Caki2 (cell line): ENCODE measurements at places on chromosomes 16 and 17.

DNA sequence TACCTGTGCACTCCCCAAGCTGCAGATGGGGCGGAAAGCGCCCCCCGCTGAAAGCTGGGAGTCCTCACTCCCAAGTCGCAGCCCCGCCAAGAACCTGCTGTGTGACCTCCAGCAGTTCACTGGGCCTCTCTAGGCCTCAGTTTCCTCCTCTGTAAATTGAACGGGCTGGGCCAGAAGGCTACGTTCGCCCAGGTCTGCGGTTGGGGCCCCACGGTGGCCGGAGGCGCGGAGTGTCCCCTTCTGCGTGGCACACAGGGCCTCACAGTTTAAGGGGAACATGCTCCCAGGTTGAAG lies 628 bp downstream of the GALK1 start:
- DNase-seq, result no peak

DNA sequence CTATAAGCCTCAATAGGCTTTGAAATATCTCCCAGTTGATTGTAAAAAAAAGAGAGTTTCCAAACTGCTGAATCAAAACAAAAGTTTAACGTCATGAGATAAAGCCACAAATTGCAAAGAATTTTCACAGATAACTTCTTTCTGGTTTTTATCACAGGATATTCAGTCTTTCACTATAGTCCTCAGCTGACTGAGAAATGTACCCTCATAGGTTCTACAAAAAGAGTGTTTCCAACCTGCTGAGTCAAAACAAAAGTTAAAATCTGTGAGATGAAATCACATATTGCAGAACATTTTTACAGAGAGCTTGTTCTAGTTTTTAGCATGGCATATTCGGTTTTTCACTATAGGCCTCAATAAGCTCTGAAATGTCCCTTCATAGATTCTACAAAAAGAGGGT lies 559.2 kb downstream of the KCNJ18 start:
- DNase-seq, result no peak

DNA sequence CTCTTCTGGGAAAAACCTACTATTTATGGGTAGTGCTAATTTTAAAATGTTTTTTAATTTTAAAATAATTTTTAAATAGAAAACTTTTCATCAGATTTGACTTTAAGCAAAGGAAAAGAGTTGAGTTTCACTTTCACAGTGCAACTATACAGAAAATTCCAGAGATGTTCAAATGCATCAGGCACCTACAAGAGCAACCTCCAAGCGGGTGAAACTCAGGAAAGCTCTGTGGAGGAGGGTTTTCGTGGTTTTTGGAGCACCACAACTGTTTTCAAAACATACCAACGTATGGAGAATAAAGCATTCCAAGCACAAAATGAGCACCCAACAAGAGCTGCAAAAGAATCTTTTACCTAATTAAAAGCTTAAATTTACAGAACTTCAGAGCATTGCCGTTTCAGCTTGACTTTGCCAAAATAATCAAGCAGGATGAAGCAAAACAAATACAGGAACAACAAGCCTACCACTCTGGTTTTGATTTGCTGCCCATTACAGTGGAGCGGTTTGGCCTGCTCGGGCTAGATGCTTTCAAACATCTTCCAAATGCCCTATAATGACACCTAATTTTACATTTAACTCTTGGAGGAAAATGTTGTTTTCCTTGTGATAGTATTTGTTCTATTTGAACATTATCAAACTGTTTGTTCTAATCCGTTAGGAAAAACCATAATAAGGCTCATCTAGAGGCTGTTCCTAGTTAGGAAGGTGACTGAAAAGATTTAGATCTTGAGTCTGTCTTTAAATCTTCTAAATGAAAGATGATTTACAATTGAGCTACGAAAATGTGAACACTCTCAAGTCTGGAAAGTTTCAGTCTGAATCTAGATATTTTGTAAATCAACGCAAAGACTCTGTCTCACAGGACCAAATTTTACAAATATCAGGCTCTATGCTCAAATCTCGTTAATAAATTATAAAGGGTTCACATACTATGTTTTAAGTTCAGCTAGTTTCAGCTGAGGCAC lies 34.5 kb downstream of the NACA2 start:
- no peak for DNase-seq

- peak; percentile 43 for DNase-seq
These were observed 29.3 kb downstream of the GINS3 start for GRCh38 chr16:58421529-58421928.

- no peak for DNase-seq
These were observed 29.4 kb downstream of the KATNIP start for GRCh38 chr16:27579087-27579980.

- DNase-seq, result no peak
These were observed 2.0 kb downstream of the TBC1D10B start for GRCh38 chr16:30368122-30368791.

- DNase-seq, result no peak
These were observed 32.6 kb downstream of the KDM8 start for GRCh38 chr16:27235938-27236245.

DNA sequence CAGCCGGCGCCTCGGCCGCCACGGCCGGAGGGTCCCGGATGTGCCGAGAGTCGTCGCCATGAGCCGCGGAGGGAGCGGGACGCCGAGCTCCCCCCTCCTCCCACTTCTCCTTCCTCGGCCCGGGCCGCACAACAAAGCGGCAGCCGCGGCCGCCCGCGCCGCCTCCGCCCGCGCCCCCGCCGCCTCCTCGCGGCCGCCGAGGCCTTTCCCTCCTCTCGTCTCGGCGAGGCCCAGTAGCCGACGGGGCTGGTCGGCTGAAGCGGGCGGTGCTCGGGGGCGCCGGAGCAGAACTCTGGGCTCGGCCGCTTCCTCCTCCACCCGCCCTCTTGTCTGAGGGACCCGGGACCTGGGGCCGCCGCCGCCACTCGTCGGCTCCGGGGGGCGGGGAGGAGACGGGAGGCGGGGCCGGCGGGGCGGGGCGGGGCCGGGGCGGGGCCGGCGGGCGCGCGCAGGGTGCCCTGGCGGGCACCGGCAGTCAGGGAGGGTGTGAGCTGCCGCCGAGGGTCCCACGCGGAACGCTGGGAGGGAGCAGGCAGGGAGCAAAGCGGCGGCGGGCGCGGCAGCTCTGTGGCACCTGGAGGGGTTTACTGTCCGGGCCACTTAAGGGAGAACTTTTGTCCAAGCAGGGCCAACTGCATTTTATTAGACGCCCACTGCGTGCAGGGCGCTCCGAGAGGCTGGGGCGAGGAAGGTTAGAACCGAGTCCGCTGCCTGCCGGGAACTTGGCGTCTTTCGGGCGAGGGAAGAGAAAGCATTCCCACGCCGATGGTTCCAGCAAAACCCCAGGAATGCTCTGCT lies at the start of gene SMURF2:
TSS of gene SMURF2 (minus strand) at position 332 of the 798 bp plus-strand sequence. CDS start 427 bp downstream, outside the sequence.
- DNase-seq, result peak; percentile 85

DNA sequence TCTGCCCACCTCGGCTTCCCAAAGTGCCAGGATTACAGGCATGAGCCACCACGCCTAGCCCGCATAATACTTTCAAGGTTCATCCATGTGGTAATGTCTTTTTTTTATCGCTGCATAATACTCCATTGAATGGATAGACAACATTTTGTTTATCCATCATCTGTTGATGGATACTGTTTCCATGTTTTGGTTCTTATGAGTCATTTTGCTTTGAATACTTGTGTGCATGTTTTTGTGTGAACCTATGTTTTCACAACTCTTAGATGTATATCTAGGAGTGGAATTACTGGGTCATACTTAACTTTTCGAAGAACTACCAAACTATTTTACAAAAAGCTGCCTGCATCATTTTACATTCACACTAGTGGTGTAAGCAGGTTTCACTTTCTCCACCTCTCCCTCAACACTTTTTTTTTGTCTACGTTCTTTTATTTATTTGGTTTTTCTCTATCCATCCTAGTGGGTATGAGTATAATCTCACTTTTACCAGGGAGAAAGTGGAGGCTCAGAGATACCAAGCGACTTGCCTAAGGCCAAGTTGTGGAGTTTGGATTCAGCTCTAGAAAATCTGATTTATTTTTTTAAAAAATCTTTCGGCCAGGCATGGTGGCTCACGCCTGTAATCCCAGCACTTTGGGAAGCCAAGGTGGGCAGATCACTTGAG lies 151.2 kb downstream of the CMIP start:
- DNase-seq, result no peak

DNA sequence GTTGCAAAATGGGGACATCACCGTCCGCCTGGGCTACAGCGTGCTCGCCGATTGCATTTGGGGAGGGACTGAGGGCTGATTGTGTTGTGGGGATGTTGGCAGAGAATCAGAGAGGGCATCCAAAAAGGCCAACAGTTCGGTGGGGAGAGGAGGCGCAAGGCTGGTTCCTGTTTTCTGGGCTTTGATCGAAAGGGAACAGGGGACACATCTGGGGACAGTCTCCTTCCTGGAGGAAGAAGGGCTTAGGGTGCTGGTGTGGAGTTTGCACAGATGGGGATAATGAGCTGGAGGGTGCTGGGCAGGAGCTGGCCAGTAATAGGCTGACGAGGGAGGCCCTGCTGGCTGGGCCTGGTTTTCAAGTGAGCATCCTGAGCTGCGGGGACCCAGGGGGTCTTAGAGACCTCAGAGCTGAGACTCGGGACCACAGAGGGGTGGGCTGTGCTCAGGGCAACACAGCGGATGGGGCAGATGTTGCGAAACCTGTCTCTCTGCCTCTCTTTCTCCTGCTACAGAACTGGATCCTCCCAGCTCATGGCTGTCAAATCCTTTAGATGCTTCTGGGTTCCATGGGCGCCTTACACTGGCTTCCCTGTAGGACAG lies 288.7 kb downstream of the SEC14L1 start:
- DNase-seq, result no peak

DNA sequence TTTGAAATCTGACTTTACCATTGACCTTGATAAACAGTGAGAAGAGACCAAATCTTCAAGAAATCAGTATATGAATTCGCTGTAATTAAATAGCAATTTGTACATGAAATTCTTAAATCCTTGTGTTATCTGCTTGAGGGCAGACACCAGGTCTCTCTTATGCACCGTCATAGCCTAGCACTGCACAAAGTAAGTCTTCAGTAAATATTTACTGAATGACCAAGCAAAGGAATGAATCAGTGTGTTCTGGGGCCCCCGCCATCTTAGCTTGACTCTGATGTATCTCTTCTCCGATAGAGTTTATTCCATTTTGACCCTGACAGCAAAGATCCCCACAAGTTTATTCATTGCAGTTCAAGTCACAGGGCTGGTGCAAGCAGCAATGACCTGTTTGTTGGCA lies 328.0 kb downstream of the TMEM114 start:
- no peak for DNase-seq

DNA sequence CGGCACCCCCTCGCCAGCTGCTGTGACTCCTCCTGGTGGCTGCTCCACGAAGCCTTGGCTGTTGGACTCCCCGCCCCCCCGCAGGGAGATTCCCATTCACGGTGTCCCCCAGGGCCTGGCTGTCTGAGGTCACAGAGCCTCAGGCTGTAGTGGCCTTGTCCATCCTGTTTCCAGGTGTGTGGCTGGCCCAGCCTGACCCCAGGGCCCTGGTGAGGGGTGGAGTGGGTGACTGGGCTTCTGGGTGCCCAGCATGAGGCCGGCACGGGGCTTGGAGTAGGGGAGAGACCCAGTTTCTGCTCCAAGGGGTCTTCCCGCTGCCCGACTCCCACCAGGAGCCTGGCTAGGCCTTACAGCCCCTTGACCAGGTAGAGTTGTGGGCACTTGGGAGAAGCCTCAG lies 10.4 kb downstream of the PRSS27 start:
- no peak for DNase-seq

GRCh38 chr16:2963723-2964474 lies at the start of gene KREMEN2:
TSS of gene KREMEN2 (plus strand) at chr16:2964275. CDS start at chr16:2964521, 246 bp downstream.
- DNase-seq, result peak; percentile 87

DNA sequence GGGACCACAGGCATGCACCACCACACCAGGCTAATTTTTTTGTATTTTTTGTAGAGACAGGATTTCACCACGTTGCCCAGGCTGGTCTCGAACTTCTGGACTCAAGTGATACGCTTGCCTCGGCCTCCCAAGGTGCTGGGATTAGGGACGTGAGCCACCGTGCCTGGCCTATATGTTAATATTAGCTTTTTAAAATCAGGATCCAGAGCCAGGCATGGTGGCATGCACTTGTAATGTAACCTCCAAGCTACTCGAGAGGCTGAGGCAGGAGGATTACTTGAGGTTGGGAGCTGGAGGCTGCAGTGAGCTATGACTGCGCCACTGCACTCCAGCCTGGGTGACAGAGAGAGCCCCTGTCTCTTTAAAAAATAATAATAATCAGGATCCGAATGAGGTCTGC lies 8.5 kb upstream of the ADCY7 start:
- DNase-seq, result no peak

DNA sequence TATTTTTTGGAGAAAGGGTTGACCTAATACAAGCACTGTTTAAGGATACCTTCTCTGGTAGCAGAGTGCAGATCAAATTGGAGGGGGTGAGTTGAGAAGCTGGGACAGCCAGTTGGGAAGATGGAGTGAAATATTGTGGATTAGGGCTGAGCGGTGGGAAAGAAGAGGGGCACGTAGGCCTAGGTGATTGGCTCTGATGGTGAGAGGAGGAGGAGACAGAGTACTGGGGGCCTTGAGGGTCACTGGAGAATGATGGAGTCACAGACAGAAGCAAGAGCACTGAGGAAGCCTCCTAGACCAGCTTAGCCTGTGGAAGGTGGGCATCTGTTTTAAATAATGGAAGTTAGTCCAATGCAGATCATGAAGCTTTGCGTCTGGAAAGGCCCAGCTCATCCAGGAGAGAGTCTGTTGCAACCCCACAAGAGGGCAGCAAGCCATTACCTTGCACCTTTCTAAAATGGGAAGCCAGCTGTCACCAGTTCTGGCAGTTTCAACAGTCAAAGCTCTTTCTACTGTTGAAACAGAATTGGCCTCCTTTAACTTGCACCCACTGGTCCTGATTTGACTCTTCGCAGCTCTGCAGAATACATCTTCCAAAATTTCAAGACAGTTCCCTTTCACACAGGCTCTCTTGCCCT lies 11.8 kb downstream of the SLC9A5 start:
- no peak for DNase-seq

- no peak for DNase-seq
These were observed 95.8 kb downstream of the TMEM132E start for GRCh38 chr17:34675143-34675542.

DNA sequence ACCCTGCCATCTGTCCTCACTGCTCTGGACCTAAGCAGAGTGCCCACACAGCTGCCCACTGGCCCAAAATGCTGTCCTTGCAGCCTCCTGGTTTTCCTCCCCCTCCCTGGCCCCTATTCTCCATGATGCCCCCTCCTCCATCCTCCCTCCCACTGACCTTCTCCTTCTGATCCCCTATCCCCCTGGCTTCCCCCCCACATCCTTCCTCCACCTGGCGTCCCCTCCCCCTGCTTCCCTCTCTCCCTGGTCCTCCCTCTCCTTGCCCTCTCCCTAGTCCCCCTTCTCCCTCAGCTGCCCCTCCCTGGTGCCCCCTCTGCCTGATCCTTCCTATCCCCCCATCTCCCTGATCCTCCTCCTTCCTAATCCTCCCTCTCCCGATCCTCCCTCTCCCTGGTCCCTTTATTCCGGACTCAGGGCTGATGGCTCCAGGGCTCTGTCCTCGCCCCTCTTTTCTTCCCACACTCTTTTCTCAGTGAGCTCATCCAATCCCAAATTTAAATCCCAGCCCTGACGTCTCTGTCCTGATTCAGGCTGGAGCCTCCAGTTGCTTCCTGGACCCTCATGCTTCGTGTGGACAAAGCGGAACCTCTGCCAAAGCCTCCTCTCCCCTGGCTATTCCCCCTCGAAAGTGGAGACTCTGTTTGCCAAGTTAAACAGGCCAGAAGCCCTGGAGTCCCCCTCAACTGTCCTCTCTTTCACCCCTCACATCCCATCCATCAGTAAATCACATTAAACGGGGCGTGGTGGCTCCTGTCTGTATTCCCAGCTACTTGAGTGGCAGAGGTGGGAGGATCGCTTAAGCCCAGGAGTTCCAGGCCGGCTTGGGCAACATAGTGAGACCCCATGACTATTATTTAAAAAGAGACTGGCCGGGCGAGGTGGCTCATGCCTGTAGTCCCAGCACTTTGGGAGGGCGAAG lies 18.1 kb upstream of the RHBDF2 start:
- DNase-seq, result no peak

GRCh38 chr17:80759377-80759673 lies 214.7 kb downstream of the RPTOR start:
- no peak for DNase-seq
